ENCODE measurements at places on chromosomes 7 and 10. TPM values are rescaled to one million over a fixed set of nuclear protein-coding genes. Genes with fewer than 3 reads are reported as not detected.

DNA sequence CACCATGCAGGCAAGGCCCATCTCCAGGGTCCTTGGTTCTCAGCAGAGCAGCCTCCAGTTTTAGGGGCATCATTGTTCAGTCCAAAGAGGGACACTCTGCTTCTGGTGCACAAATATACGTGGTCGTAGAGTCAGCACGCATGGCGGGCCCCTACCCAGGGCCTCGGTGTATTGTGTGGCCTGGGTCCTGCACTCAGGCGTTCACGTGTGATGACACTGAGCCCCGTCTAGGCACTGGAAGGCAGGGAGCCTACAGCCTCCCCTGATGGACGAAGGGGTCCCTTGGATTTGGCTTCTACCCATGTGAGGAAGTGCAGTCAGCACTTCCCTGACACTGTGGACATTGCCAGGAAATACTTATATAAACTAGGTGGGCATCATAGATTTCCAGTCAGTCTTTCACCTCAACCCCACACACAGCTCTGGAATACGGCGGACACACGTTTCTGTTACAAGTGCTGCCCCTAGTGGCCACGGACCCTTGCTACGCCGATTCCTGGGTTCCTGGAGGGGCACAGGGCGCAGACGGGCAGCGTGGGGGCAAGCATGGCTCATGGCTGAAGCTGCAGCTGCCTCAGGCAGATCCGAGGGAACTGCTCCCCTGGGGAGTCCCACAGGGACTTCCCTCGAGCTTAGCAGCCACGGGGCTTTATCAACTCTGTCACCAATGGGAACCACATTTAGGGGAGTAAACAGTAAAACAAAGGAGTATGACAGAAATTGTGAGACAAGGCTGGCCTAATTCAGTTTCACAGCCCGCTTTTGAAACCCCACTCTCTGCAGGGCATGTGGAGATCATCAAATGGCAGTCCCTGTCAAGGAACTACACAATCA lies 25.4 kb downstream of the AIFM2 start:
- no peak for DNase-seq

DNA sequence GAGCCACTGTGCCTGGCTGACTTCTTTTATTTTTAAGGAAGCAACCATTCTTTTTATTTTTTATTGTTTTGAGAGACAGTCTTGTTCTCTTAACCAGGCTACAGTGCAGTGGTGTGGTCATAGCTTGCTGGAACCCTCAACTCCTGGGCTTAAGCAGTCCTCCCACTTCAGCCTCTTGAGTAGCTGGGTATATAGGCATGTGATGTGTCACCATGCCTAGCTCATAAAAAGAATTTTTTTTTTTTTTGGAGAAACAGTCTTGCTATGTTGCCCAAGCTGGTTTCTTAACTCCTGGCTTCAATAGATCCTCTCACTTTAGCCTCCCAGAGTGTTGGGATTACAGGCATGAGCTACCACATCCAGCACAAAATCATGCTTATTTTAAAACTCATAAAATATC lies 5.8 kb downstream of the MCU start:
- DNase-seq = no peak

- no peak for DNase-seq
Measured at GRCh38 chr7:51592842-51593599, 276.4 kb upstream of the COBL start.

DNA sequence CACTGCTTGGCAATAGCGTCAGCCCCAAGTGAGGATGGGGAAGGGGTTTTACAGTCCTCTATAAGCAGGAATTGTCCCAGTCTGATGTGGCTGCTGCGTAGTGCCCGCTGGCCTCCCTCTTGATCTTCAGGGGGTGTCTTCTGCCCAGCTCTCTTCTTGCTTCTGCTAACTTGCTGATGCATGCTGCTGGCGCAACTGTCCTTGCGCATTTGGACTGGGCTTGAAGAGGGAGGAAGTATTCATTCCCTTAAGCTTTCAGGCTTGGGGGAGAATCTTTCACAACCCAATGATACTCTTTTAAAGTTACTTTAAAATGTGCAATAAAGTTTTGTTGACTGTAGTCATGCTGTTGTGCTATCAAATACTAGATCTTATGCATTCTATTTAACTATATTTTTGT lies 10.3 kb downstream of the GALNT11 start:
- DNase-seq = no peak

The HTR5A gene
- total RNA-seq = not detected

DNA sequence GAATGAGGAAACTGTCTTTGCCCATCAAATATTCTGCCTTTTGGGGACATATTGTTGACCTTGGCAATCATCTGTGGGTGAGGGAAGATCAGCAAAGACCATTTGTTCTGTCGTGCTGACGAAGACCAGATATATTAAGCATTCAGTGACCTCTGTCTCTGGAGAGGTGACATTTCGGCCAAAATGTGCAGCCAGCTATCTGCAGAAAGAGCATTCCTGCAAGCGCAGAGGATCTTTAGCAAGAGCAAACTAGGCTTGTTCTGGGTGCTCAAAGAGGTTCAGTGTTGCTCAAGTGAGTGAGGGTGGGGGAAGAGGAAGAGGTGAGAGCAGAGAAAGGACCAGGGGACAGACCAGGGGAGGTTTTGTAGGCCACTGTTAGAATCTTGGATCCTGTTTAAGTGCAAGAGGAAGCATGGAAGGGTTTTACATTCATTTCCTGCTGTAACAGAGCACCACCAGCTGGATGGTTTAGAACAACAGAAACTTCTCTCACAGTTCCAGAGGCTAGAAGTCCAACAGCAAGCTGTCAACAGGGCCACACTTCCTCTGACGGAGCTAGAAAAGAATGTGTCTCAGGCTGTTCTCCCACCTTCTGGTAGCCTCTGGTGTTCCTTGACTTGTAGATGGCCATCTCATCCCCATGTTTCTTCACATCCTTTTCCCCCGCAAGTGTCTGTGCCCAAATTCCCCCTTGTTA lies 11.2 kb downstream of the C10orf120 start:
- DNase-seq = no peak

GRCh38 chr7:50739744-50740435 lies 42.8 kb downstream of the GRB10 start:
- DNase-seq = no peak

The POM121 gene
- 31.9 TPM for total RNA-seq

DNA sequence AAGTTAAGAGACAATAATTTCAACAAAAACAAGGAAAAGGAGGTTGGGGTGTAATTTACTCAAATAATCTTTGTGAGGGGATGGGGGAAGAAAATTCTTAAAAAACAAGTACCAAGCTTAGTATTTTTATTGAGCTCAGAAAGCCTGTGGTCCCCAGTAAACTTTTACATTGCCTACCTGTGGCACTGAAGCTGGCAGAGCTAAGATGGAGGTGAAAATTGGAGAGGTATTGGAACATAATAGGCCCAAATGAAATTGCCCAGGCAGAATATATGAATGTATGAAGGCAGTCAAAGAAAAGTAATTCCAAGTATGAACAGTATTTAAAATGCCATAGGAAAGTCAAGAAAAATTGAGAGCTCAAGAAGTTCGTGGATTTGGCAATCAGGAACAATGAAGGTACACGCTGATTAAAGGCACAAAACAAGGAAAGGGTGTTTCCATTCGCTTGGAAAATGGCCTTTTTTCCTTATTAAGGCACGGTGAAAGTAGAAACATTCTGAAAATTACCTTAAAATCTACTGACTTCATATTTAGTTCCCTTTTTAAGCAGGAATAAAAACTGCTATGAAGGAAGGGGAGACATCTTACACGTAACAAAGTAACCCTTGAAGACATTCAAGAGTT lies 3.4 kb upstream of the KMT2E start:
- DNase-seq = no peak

GRCh38 chr10:36164556-36165504 lies 522.7 kb upstream of the FZD8 start:
- DNase-seq = no peak

DNA sequence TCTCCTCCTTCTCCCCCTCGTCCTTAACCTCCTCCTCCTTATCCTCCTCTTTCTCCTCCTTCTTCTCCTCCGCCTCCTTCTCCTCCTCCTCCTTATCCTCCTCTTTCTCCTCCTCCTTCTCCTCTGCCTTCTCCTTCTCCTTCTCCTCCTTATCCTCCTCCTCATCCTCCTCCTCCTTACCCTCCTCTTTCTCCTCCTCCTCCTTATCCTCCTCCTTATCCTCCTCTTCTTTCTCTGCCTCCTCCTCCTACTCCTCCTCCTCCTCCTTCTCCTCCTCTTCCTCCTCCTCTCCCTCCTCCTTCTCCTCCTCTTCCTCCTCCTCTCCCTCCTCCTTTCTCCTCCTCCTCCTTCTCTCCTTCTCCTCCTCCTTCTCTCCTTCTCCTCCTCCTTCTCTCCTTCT lies 14.5 kb downstream of the PLXNA4 start:
- no peak for DNase-seq

The SEMA3A gene
- total RNA-seq = 11.0 TPM

The EGR2 gene
- 11.4 TPM for total RNA-seq

The ASZ1 gene
- not detected for total RNA-seq
